ENCODE measurements at places on chromosomes 5 and 9.

- no peak for DNase-seq
Measured at GRCh38 chr5:26578002-26578401, 460.4 kb downstream of the CDH9 start.

- DNase-seq, result no peak
Measured at GRCh38 chr5:1152771-1153282, 41.0 kb upstream of the SLC12A7 start.

DNA sequence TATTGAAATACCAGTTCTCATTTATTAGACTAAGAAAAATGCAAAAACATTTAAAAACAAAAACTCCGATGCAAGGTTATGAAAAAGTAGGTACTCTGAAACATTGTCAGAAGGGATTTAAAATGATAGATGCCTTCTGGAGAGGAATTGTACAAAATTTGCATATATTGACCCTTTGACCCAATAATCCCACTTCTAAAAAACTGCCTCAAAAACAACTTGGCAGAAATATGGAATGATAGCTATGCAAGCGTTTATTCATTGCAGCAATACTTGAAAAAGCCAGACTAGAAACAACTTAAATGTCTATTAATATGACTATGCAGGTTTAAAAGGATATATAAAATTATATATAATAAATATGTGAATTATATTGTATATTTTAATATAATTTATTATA is 118.4 kb downstream of the PLK2 start:
- DNase-seq, result no peak

DNA sequence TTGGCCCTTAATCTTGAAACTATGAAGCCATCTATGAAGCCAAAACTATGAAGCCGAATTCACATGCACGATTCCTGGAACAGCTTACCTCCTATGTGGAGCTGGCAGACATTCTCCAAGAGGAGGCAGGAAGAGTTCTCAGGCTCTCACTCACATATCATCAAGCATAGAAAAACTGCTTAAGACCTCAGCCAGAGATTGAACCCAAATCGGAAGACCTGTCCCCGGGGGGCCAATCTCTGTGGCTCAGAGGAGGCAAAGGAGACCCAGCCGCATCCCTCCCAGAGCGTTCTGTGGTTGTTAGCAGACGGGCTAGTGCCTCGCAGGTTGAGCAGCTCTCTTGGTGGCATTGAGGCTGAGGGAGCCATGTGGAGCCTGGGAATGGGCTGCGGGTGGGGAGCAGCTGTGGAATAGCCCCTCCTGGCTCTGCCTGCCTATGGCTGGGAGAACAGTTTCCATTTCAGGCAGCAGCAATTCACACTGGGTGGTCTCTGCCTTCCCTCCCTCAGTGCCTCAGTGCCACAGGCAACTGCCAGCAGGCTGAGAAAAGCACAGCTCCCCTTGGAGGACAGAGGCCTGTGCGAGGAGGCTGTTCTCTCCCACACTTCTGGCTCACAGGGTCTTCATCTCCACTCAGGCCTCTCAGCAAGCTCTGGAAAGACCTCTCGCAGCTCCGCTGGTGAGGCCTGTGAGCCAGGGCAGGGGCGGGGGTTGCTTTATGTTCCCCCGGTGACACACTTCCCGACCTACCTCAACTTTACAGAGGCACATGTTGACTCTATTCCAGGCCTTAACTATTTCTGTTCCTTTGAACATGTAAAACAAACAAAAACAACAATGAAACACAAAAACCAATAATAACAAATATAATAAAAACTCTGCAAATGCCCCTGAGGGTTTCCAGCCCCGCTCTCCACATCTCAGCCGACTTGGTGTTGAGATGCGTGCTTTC is 17.4 kb upstream of the TMEM174 start:
- DNase-seq, result no peak

GRCh38 chr5:176776141-176776865 is 34.1 kb upstream of the UNC5A start:
- no peak for DNase-seq

DNA sequence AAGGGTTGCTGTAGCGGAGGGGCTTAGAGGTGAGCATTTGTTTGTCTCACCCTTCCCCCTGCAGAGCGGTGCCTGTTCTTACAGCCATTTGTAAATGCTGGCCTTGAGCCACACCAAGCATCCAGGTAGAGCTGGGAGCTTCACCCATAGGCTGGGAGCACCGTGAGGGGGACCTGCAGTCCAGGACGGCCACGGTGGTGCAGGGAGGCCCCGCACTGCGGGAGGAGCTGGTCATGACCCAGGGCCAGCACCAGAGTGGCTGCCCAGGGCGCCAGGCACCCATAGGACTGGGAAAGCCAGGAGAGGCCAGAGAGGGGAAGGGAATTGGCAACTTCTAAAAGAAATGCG is 197.3 kb upstream of the ADAMTS16 start:
- no peak for DNase-seq

- DNase-seq, result no peak
Measured at GRCh38 chr5:142399891-142400290, 75.1 kb upstream of the SPRY4 start.

DNA sequence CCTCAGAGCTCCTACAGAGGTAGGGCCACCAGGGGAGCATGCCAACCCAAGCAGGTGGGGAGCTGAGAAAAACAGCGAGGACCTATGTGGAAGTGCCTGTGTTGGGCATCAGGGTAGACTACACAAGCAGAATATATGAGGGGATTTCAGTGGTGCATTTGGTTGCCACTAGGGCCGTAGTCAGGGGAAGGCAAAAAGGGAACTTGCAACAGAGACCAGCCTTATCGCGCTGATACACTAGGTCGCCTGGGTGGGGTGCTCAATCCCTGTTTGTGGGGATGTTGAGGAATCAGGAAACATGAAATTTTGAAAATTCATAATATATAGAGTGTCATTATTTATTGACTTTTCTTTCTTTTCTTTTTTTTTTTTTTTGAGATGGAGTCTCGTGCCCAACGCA is 370.9 kb upstream of the PRR16 start:
- no peak for DNase-seq

DNA sequence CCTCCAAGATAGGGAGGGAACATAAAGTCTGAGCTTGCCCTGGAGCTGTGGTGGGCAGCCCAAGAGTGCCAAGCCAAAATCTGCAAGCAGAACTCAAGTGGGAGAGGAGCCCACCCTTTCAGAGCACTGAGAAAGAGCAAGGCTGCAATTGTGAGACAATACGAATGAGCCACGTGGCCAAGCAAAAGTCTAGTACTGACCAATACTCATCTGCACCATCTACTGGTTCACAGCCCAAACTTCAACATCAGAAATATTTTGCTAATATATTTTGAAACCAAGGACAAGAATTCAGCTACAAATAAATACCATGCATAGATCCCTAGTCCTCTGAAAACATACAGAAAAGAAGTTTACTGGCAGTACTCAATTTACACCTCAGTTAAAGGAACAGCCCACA is 696.2 kb upstream of the COX7C start:
- no peak for DNase-seq

GRCh38 chr5:8098081-8098480 is 229.1 kb downstream of the MTRR start:
- no peak for DNase-seq

GRCh38 chr9:107131108-107131799 is 151.8 kb upstream of the RAD23B start:
- no peak for DNase-seq

DNA sequence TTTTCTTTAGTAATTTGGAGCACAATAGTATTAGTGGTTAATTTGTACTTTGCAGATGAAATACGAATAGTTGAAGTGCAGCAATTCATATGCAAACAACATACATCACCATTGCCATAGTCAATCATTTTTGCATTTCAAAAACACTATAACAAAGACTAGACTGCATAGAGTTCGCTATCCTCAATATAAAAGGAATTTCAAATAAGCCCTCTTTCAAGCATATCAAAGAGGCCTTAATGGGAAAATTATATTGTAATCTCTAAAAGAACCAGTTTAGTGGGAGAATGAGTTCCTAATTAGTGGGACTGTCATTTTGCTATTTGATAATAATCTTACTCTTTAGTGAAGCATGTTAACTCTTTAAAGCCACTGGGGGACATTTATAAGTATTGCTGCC is 2302.3 kb upstream of the C9orf72 start:
- no peak for DNase-seq

- DNase-seq, result no peak
Measured at GRCh38 chr9:69104830-69105527, 69.1 kb upstream of the TJP2 start.

DNA sequence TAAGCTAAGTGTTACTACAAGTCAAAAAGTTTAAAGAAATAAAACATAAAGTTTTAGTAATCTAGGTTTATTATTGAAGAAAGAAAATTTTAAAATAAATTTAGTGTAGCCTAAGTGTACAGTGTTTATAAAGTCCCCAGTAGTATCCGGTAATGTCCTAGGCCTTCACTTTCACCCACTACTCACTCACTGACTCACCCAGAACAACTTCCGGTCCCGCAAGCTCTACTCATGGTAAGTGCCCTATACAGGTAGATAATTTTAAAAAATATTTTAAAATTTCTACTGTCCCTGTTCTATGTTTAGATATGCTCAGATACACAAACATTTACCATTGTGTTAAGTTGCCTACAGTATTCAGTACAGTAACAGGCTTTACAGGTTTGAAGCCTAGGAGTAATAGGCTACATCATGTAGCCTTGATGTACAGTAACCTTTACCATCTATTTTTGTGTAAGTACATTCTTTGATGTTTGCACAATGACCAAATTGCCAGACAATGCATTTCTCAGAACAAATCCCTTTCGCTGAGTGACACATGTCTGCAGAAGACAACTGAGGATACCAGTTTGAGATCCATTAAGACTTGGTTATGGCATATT is 253.6 kb downstream of the TRIM32 start:
- no peak for DNase-seq

DNA sequence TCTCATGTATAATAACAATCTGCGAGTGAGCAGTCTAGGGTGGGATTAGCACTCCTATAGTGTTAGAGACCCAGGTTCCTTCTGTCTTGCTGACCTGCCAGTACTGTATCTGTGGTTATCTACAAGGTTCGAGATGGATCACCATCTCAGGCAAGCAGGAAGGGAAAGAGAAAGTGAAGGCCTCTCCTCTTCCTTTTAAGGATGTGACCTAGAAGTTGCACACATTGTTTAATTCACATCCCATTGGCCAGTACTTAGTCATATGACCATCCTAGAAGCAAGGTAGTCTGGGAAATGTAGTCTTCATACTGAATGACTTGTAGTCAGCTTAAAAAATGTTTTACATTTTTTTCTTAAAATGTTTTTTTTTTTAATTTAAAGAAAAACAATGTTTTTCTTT is 168.6 kb downstream of the CARTPT start:
- DNase-seq, result no peak

GRCh38 chr9:21252721-21253547 is 13.1 kb upstream of the IFNA14 start:
- DNase-seq, result no peak

All from stimulated activated CD8-positive, alpha-beta memory T cell treated with anti-CD3 and anti-CD28 coated beads, Interleukin-2, amount 100 ng/mL, for 1 hour (primary cell).